Epithelial cell of prostate (primary cell): ENCODE measurements at places on chromosomes 6 and 20.

- DNase-seq = no peak
These were observed 52.2 kb upstream of the PRL start for GRCh38 chr6:22349051-22349450.

DNA sequence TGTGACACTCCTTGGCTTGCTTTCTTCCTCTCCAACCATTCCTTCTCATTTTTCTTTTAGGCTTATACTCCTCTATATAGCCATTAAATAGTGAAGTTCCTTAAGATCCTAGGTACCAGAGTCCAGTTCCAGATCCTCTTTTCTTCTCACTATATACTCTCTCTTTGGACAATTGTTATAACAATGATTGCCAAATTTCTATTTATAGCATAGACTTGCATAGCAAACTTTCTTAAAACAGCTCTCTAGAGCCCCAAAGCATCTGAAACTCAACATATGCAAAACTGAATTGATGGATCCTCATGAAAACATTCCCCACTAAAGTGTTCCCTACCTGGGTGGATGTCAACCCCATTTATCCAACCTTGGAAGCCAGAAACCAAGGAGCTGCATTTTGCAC, 13.4 kb downstream of the PHIP start:
- no peak for DNase-seq

DNA sequence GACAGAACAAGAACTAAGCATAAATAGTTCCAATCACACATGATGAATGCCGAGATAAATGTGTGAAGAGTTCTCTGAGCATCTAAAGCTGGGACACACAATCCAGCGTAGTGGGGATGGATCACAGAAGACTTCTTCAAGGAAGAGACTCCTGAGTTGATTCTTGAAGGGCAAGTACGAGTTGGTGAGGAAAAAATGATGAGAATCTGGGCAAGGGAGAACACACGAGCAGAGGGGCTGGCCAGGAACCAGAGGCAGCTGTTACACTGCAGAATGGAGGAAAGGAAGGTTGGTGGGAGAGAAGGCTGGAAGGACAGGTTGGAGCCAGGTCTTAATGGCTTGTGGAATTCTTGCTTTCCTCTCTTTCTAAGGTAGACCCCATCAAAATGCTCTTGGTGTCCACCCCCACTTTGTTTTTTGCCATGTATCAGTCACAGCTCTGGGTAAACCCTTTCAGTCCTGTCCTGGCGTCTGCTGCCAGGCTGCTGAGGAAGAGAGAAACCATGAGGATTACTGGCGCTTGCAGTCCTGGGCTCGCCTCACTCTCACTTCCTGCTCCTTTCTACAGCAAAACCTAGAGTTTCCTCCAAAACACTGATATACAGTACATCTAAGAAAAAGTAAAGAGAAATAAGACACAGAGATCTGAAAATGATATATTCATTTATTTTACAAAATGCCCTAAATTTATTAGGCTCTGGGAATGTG, 127.6 kb upstream of the FAM184A start:
- DNase-seq = no peak

- no peak for DNase-seq
These were observed 157.4 kb upstream of the LAMA2 start for GRCh38 chr6:128725271-128726233.

DNA sequence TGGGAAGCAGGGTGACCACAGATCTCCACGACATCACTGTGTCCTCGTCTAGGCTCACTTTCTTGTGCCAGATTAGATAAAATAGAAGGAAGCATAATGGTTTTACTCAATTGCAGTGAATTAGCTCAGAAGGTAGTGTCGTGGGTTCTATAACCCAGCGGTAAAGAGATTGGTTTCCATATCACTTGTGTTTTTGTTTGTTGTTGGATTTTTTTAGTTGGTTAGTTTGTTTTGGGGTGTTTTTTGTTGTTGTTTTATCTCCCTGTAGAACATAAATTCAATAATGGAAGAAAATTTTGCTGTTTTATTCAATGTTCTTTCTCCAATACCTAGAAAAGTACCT, 85.9 kb upstream of the PRSS16 start:
- no peak for DNase-seq

GRCh38 chr6:38654263-38654662, 14.5 kb upstream of the BTBD9 start:
- DNase-seq = no peak

- no peak for DNase-seq
These were observed 208.1 kb upstream of the SYNDIG1 start for GRCh38 chr20:24261351-24261750.

DNA sequence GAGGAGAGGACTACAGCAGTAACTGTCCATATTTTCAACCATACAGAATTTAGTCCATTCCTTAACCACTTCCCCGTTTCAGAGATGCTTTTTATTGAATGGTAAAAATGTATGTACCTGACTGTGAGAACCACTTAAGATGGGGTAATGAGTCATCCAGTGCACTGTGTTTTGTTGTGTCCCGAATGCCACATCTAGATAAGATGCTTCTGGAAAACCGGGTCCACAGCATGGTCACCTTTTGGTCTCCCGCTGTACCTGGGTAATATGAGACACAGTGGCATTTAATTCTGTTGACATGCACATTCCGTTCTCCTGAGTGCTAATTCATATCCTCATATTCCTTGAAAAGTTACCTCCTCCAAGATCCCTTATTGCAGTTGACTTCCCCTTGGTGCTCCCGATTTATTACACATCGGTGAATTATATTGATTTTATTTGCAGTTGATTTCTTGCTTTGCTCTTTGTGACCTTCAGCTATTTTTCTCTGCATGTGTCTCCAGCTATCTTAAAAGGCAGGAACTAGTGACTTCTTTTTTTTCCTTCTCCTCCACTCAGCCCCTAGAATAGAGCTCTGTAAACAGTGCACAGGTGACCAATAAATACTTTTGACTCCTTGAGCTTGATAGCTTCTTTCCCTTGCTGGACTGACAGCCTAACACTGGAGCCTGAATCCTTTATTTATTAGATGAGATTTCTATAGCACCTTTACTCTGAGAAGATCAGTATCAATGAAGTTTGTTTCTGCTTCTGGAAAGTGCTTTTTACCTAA, 314.6 kb downstream of the ZFAND3 start:
- no peak for DNase-seq

DNA sequence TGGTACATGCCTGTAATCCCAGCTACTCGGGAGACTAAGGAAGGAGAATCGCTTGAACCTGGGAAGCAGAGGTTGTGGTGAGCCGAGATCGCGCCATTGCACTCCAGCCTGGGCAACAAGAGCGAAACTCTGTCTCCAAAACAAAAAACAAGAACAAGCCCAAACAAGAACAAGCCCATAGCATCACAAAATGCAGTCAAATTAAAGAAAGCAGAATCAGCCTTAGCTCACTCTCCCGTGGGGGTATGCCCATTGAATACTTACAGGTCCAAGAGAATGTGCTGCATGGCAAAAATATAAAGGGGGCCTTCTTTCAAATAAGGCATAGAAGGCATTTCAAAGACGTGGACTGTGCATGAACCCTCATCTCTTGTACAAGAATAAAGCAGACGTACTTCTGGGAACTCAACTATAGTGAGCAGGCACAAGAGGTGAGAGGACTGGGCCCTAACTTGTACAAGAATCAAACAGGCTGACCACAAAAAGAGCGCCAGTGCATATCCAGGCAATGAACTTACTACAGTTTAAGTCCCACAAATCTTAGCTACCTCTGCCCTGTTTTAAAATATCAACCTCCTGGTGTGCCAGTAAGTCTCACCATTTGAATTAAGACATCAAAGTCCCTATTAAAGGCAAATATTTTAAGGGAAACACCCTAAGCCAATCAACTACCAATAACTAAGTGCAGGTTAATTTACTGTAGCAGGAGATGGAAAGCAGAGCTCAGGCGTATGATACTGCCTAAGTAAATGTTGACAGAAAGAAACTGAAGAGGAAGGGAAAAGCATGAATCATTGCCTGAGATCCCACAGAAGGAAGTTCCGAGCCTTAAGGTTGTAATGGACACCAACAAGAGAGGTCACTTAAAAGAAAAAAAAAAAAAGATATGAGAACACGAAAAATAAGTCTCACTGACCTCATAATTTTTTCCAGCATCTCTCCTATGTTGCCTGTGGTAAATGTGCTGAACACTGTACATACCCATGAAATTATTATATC, 37.4 kb downstream of the TOMM6 start:
- peak; percentile 68 for DNase-seq

DNA sequence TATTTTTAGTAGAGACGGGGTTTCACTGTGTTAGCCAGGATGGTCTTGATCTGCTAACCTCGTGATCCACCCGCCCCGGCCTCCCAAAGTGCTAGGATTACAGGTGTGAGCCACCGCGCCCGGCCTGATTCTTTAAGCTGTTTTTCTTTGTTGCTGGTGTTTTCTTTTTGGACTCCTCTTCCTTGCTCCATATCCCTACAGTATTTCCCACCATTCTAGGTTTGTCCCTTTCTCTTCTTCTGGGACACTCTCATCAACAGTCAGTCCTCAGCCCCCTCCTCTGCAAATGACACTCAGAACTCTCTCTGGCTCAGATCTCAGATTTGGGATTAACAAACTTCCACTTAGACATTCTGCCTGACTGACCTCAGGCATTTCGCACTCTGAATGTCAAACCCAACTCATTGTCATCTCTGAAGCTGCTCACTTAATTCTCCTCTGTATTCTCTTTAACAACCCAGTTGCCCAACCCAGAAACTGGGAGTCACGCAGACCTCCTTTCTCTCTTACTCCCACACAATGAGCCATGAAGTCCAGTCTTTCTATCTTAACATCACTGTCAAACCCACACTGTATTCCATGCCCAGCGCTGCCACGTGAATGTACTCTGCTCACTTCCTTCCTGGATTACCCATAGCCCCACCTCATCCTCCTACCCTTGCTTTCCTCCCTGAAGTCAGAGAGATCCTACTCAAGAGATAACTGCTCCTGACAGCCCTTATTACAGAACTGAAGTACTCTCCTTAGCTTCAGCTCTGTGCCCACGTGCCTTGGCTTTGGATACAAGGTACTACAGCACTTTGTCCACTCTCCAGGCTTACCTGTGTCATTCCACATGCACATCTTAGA, 2.6 kb downstream of the MPIG6B start:
- no peak for DNase-seq
